Kidney (tissue), 22 donors: ENCODE measurements at places on chromosomes 2 and 18.

DNA sequence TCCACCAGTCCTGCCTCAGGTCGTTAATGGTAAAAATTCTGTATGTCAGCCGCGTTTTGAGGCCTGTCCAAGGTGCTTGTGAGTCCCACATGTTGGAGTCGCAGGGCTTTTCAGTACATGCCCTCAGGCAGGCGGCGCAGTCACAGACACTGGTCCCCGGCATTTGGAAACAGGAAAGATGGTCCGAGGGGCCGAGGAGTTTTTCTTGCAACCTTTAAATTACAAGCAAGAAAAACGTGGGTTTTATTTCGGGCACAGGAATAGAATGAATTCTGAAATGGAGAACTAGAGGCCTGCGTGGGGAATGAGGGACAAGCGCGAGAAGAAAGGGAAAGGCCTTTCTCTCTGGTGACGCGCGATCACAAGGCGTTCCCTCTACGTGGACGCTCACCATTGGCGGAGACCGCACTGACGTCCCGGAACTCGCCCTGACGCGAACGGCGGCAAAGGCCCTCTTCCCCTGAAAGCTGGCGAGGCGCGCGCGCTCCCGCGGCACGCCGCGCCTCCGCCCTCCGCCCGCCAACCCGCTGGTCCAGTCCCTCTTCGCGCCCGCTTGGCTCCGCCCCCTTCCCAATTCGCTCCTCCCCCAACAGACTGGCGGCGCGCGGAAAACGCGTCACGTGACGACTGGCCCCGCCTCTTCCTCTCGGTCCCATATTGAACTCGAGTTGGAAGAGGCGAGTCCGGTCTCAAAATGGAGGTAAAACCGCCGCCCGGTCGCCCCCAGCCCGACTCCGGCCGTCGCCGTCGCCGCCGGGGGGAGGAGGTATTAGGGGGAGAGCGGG lies at the start of gene HNRNPA3:
Gene HNRNPA3, plus strand, starts transcription at position 689 of the 785 bp plus-strand sequence. Its CDS starts 6 bp downstream, at position 695.
- peaks cover 8% of the 10 kb centered on the region for H3K4me1 ChIP-seq
- no peaks in the 10 kb centered on the region for H3K27me3 ChIP-seq
- peak; percentile 100 for DNase-seq
- H3K4me3 ChIP-seq, result peak within 1 kb of the TSS; percentile 84
- peaks cover 5% of the 10 kb centered on the region for H3K36me3 ChIP-seq

GRCh38 chr2:9255416-9255815 lies 48.8 kb downstream of the ASAP2 start:
- H3K4me1 ChIP-seq, result peaks cover 45% of the 10 kb centered on the region
- H3K4me3 ChIP-seq, result no peak overlapping the region
- H3K27me3 ChIP-seq, result no peaks in the 10 kb centered on the region
- H3K36me3 ChIP-seq, result no peaks in the 10 kb centered on the region

DNA sequence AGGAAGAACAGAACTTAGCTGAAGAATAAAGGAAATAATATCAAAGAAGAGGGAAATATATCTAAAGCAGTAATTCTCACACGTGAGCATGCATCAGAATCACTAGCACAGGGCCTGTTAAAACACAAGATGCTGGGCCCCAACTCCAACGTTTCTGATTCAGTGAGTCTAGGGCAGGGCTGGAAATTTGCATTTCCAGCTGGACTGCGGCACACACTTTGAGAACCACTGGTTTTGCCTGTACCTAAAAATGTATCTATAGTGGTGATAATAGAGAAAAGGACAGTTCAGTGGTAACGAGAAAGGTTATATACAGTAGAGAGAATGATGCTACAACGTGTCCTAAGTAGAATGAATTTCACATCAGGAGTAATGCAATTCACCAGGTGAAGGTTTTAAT lies 11.2 kb downstream of the REV1 start:
- DNase-seq, result no peak
- H3K4me1 ChIP-seq, result peaks cover 9% of the 10 kb centered on the region
- H3K27me3 ChIP-seq, result no peaks in the 10 kb centered on the region

- no peak overlapping the region for H3K4me3 ChIP-seq
- no peaks in the 10 kb centered on the region for H3K27me3 ChIP-seq
- no peak overlapping the region for H3K27ac ChIP-seq
- H3K36me3 ChIP-seq, result no peaks in the 10 kb centered on the region
These were observed 40.9 kb downstream of the STAT4 start for GRCh38 chr2:191109888-191110287.

GRCh38 chr2:159989249-159989648 lies 73.2 kb downstream of the PLA2R1 start:
- DNase-seq, result no peak
- no peak overlapping the region for H3K4me3 ChIP-seq
- no peaks in the 10 kb centered on the region for H3K4me1 ChIP-seq
- no peaks in the 10 kb centered on the region for H3K27me3 ChIP-seq
- no peaks in the 10 kb centered on the region for H3K36me3 ChIP-seq

DNA sequence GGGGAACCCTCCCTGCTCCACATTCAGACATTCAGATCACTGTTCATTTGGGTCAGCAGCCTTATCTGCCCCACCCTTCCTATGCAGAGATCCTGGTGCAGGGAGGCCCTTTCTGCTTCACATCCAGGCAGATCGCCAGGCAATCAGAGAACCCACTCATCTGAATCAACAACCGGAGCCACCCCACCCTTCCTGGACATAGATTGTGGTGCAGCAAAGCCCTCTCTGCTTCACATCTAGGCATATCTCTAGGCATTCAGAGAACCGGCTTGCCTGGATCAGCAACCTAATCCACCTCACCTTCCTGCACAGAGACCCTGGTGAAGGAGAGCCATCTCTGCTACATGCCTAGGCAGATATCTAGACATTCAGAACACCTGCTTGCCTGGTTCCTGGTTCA lies 184.5 kb upstream of the CNTNAP5 start:
- no peaks in the 10 kb centered on the region for H3K4me1 ChIP-seq
- DNase-seq, result no peak
- no peaks in the 10 kb centered on the region for H3K27me3 ChIP-seq
- no peaks in the 10 kb centered on the region for H3K36me3 ChIP-seq
